Occipital lobe (tissue), 3 donors: ENCODE measurements at places on chromosomes 4 and X.

DNA sequence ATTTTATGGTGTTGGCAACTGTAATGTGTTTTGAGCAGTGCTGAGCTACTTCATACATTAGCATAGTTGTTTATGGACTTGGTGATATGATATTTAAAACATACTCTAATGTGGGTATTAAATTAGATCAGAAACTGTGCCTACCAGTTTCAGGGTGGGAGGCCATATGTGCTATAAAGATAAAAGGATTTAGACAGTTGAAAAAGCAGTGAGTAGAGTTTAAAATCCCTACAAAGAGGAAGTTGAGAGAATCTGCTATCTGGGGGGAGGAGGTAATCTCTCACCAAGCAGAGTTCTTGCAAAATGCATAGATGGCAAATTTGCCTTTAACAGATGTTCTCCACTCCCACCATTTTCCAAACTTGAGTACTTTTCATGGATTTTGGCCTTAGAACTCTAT, 154.5 kb downstream of the SPOCK3 start:
- no peak for DNase-seq

DNA sequence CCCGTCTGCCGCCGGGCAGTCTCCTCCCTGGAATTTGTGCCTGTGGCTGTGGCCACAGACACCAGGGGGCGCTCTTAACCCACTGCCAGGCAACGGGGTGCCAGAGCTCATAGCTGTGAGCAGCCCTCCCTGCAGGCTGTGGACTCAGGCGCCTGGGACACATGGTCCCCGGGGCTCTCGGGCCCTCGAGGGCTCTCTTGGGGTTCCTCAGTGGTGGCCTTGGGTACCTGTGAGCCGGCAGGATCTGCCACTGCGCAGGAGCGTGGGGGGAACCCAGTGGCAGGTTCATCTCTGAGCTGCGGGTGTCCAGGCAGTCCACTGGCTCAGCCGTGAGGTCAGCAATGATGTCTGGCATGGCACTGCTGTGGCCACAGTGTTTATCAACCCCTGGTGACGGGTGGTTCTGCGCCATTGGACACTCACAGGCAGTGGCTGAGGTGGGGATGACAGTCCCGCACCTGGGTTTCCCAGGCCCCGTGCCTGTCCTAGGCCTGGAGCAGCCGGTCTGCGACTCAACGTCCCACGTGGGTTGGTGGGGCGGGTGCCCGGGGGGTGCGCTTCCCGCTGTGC, 37.2 kb downstream of the PCGF3 start:
- no peak for DNase-seq

- no peak for DNase-seq
Measured at GRCh38 chr4:85968945-85969819, 390.7 kb downstream of the MAPK10 start.

GRCh38 chrX:137362583-137362982, 203.3 kb upstream of the ZIC3 start:
- DNase-seq: no peak

DNA sequence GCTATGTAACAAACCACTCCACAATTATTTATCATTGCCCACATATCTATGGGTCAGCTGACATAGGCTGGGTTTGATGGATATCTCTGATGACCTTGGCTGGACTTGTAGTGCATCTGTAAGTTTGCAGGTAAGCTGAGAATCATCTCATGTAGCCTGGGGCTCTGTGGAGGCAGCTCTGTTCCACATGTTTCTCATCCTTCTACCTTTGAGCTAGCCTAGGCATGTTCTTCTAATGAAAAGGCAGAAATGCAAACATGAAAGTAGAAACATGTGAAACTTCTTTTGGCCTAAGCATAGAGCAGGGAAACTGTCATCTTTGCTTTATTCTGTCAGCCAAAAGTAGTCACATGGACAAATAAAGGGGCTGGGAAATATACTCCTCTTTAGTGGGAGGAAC, 18.2 kb downstream of the MRPL1 start:
- no peak for DNase-seq

GRCh38 chr4:78019414-78019813, 37.7 kb upstream of the FRAS1 start:
- no peak for DNase-seq

DNA sequence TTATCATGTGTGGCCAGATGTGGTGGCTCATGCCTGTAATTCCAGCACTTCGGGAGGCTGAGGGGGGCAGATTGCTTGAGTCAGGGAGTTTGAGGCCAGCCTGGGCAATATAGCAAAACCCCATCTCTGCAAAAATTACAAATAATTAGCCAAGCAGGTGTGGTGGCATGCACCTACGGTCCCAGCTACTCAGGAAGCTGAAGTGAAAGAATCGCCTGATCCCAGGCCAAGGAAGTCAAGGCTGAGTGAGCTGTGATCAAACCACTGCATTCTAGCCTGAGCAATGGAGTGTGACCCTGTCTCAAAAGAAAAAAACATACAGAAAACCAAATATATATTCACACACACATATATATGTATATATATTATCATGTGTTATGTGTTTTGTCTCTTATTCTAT, 15.0 kb downstream of the APELA start:
- no peak for DNase-seq

DNA sequence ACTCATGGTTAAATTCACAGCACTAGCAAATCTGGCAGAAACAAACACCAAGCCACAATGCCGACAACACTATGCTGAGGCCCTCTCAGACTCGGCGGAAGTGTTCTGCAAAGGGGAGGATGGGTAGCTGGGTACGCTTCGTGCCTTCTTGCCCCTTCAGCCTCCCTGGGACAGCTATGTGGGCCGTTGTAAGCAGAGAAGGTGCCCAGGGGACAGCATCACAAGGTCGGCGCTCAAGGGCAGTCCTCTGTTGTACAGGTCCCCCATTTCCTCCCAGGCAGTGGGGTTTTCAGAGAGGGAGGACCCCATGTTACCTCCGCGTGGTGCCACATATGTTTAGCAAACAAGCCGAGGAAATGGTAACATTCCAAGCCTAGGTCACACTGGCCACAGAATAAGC, 173.6 kb downstream of the AFAP1 start:
- DNase-seq: no peak

DNA sequence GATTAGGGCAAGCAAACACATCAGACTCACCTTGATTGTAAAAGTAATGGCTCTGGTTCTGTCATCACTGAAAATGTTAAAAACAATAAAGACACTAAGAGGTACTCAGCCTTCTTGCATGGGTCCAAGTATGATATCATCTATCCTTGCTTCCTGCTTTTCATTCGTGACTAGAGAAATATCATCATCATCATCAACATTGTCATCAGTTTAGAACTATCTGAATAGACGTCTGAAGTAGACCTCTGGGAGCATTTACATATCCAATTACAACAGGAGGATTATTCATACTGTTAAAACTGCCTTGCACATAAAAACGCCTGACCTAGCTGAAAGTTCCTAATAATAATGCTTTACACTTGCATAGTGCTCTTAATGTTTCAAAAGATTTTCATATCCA, 9.8 kb upstream of the FRAS1 start:
- DNase-seq: no peak

DNA sequence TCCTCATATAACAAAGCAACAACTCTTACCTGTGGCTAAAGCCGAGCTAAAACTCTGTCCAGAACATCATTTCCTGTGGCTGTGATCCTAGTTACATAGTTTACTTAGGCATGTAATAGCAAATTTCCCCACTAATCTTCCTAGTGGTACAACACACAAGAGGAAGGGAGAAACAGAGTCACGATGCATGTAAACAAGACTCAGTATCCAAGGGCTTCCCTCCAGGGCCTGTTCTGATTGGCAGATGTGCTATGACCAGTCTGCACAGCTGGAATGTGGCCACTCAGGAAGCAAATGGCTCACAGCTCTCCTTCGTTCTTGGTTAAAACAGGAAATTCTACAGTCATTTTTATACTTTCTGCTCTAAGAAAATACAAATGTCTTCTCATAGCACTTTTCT, 49.2 kb upstream of the PRSS48 start:
- no peak for DNase-seq

- no peak for DNase-seq
Measured at GRCh38 chrX:15464704-15465103, 28.4 kb downstream of the PIR start.

- DNase-seq: no peak
Measured at GRCh38 chr4:185911556-185912064, 99.6 kb upstream of the SORBS2 start.

DNA sequence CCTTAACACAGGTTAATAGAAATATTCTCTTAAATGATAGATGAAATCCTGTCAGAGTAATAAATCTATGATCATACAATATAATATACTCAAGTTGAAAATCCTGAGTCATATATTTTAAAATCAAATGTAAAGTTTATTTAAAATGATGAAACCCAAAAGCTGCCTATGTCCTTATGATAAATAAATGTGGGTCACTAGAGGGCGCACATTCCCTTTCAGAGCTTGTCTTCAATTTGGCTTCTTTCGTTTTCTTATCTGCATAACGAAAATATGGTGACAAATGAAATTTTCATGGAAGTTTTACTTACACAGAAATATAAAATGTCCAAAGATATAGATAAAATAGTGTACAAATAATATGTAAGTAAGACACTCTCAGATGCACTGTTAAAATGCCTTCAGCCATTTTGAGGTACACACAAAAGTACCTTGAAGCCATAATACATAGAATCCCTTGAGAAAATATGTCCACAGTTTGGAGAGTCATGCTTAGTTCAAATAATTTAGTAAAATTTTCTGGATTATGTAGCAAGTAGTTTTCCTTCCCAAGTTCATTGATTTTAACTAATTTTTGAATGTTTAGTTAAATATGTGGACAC, 680.4 kb downstream of the DMD start:
- no peak for DNase-seq

- DNase-seq: no peak
Measured at GRCh38 chr4:37879365-37879764, 11.5 kb upstream of the TBC1D1 start.

DNA sequence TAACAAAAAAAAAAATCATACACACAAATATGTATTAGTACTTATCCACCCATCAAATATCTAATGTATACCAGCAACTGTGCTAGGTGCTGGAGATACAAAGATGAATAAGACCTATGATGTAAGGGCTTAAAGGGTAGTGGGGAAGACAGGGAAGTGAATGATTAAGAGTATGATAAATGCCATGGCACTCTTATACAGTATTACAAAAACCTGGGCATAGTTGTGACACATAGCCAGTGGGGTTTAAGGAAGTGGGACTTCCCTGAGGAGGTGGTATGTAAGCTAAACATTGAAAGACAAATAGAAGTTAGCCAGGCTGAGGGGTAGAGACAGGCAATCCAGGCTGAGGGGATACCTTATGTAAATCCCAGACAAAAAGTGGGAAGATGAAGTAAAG, 23.5 kb downstream of the CHM start:
- DNase-seq: no peak

DNA sequence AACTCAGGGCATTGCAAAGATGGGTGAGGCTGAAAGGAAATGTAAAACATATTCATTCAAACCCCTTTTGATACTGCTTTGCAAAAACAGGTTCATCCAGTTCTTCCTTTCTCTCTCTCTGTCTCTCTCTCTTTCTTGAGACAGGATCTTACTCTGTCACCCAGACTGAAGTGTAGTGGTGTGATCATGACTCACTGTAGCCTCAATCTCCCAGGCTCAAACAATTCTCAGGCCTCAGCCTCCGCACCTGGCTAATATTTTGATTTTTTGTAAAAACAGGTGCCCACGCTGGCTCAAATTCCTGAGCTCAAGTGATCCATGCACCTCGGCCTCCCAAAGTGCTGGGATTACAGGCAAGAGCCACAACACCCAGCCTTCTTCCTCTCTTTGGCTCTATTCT, 15.6 kb upstream of the DCHS2 start:
- no peak for DNase-seq

DNA sequence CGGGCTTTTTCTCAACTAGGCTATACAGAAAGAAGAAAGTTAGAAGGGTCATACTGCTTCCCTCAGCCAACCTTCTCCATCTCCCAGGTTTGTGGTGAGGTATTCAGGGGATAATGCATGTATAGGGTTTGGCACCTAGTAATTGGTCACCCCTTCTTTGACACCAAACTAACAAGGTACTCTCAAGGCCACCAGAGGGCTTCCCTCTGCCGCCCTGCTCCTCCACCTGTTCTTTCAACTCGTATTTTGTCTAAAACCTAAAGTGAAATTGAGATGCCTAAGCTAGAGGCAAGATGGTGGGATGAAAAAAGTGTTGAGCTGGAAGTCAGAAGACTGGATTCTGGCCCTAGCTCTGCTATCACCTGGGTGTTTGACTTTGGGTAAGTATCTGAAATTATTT, 22.0 kb downstream of the CT47C1 start:
- DNase-seq: no peak

DNA sequence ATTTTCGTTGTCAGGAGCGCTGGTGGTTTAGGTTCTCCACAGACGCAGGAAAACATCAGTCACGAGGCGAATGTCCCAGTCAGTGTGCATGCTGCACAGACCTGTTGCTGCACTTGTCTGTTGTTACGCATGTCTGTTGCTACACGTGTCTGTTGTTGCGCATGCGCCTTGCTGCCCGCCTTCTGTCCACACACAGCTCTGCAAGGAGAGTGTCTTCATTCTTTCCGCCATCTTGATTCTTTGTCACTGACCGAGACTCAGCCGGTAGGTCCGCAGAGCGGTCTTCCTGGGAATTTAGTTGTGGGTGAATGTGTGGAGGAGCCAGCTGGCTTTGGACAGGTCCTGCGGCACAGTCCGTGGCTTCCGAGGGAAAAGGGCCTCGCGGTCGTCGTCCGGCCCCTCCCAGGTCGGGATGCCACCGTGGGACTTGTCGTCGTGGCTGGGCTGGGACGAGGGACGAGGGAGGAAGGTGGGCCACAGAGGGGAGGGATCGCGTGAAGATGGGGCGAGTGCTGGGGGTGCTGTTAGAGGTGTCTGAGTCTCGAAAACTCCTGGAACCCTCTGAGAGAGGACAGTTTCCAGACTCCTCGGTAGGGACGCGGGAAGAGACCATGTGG, at the start of gene PAGE2B:
Gene PAGE2B, plus strand, starts transcription at position 180 of the 617 bp plus-strand sequence. CDS start 1,012 bp downstream, outside the sequence.
- no peak for DNase-seq

DNA sequence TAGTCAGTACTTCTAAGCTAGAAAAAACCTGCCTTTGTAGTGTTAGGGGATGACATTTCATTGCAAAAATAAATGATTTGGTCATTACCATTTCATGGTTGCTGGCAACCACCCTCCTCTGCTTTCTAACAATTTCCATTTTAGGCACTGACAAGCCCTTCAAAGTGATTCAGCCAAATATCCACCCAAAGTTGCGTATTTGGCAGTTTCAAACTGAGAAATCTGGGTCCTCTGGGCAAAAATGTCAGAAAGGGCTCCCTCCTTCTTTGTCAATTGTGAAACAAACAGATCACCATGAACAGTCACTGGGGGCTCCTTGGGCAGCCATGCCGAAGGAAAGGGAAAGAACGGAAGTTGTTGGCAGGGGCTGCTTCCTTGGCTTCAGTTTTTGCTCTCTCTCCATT, 33.0 kb downstream of the PLAC1 start:
- no peak for DNase-seq

GRCh38 chr4:74453037-74453635, 8.2 kb downstream of the AREG start:
- no peak for DNase-seq

GRCh38 chr4:14967982-14968381, 34.3 kb upstream of the CPEB2 start:
- DNase-seq: no peak

DNA sequence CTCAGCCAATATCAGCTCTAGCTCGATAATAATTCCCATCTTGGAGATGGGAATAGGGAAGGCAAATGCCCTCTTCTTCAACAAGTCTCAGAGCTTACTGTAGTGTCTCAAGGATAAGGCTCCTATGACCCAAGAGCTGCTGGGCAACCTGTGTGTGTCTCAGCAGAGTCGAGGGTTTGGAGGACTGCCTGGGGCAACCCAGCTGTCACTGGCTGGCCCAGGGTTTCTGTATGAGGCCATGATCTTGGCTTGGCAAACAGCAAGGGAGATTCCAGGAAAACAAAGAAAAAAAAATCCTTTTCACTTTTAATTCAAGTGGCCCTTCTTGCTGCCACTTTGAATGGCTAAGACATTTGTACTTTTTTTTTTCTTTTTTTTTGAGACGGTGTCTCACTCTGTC, 34.4 kb downstream of the TMSB4X start:
- no peak for DNase-seq
